Activated effector memory CD4-positive, alpha-beta T cell treated with Interleukin-2 at 50 U/mL for 16 hours (primary cell): ENCODE measurements at places on chromosomes 16 and 17.

GRCh38 chr16:82735673-82736091 is 108.9 kb downstream of the CDH13 start:
- no peak for DNase-seq

DNA sequence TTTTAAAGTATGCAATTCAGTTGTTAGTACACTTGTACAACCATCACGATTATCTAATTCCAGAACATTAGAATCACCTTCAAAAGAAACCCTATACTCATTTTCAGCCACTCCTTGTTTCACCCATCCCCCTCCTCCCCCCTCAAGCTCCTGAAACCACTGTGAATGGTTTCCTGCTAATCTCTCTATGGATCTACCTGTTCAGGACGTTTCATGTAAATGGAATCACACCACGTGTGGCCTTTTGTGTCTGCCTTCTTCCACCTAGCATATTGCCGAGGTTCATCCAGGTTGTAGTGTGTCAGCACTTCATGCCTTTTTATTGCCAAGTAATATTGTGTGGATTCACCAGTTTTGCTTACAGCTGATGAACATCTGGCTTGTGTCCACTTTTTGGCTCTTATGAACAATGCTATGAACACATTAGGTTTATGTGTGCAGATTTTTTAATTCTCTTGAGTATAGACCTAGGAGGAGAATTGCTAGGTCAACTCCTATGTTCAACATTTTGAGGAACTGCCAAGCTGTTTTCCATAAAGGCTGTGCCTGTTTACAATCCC is 17.8 kb downstream of the EIF4A3 start:
- no peak for DNase-seq

DNA sequence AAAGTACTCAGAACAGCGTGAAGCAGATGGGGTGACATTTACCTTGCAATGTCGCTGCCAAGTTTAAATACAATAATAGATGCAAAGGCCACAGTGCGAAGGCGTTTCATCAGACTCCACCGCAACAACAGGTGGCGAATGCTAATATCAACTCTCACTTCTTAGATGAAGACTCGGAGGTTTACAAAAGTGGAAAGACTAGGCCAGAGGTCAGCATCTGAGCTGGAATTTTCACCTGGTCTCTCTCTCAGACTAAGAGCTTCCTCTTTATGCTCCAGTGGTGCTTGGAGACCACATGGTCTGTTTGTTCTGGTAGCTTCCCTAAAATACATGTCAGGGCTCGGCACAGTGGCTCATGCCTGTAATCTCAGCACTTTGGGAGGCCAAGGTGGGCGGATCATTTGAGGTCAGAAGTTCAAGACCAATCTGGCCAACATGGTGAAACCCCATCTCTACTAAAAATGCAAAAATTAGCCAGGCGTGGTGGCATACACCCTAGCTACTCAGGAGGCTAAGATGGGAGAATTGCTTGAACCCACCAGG is 169.1 kb downstream of the XYLT1 start:
- DNase-seq: no peak

GRCh38 chr17:2849327-2849670 is 53.1 kb downstream of the RAP1GAP2 start:
- no peak for DNase-seq

DNA sequence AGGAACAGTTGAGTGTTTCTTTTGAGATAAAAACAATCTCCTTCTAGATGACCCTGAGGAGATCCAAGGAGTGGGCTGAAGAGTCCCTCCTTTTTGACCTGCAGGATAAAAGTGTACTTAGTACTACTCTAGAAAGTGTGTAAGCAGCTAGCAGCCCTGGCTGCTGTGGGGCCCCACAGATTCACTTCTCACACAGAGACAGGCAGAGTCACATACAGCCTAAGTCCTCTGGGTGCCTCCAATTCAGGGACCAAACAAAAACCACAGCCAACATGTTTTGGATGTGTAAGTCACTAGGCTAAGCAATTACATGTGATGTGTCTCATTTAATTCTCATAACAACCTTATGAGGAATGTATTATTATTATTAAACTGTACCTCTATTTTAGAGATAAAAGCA is 97.1 kb downstream of the TMEM100 start:
- DNase-seq: no peak

- no peak for DNase-seq
Measured at GRCh38 chr17:3556916-3557767, 470 bp downstream of the TRPV3 start.

GRCh38 chr17:31574458-31574857 is 183.0 kb downstream of the RAB11FIP4 start:
- DNase-seq: no peak

- no peak for DNase-seq
Measured at GRCh38 chr17:61972311-61972710, 44.5 kb upstream of the INTS2 start.

- DNase-seq: no peak
Measured at GRCh38 chr16:51393381-51394005, 242.4 kb upstream of the SALL1 start.
